Activated T-cell treated with anti-CD3 and anti-CD28 coated beads, Interleukin-2, amount 50 U/mL, for 72 hours (primary cell): ENCODE measurements at places on chromosomes 11 and 22. TPM values are rescaled to one million over a fixed set of nuclear protein-coding genes. Genes with fewer than 3 reads are reported as not detected.

Gene LARGE2
- 0.90 TPM for total RNA-seq

GRCh38 chr11:2665526-2666400 is 34.0 kb downstream of the KCNQ1OT1 start:
- DNase-seq: no peak

Gene FADS1
- 8.5 TPM for total RNA-seq

Gene IGLL1
- not detected for total RNA-seq

DNA sequence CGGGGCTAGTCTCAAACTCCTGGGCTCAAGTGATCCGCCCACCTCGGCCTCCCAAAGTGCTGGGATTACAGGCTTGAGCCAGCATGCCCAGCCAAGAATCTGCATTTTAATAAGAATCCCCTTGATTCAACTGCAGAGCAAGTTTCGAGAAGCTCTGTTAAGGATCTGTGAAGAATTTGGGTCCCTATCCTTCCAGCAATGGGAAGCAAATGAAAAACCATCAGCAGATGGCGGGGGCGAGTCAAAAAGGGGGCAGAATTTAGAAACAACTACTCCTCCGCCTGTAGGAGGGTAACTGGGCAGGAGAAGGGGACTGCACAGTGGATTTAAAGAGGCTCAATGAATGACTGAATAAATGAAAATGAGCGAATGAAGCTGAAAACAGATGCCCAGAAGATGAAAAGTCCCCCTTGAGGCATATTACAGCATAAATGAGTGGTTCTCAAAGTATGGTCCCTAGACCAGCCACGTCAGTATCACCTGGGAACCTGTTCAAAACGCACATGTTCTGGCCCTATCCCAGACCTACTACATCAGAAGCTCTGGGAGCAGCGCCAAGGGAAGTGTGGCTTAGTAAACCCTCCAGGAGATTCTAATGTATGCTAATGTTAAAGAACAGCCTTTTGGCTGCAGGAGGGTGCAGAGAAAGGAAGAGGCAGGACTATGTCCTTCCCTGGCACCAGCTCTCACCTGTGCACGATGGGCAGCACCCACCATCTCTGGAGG is 15.0 kb downstream of the VWCE start:
- DNase-seq: no peak

GRCh38 chr11:36270701-36271100 is 18.5 kb downstream of the COMMD9 start:
- DNase-seq: no peak

Gene ARHGAP8
- total RNA-seq: 2.8 TPM
